Mucosa of gallbladder (tissue), 1 donor: ENCODE measurements at places on chromosomes 16 and 17. TPM values are rescaled to one million over a fixed set of nuclear protein-coding genes. Genes with fewer than 3 reads are reported as not detected.

CNGB1 gene
- 0.29 TPM for total RNA-seq

EFCAB5 gene
- total RNA-seq: not detected

PYDC1 gene
- not detected for total RNA-seq

HDAC5 gene
- total RNA-seq: 87.4 TPM

NPIPB13 gene
- 12.5 TPM for total RNA-seq

PRRT2 gene
- total RNA-seq: 20.8 TPM

CBX2 gene
- 1.2 TPM for total RNA-seq

SOX9 gene
- total RNA-seq: 67.0 TPM

AOC3 gene
- 125 TPM for total RNA-seq

PRDM7 gene
- total RNA-seq: not detected

CD300E gene
- 0.35 TPM for total RNA-seq

IQCK gene
- 23.7 TPM for total RNA-seq

UBALD1 gene
- total RNA-seq: 49.1 TPM

AIPL1 gene
- not detected for total RNA-seq

KCNH6 gene
- total RNA-seq: not detected

SDR42E1 gene
- total RNA-seq: 10.5 TPM

NXPH3 gene
- 2.9 TPM for total RNA-seq

TBC1D3 gene
- not detected for total RNA-seq

KRTAP16-1 gene
- not detected for total RNA-seq

ITGAD gene
- total RNA-seq: 0.09 TPM

SGCA gene
- 23.5 TPM for total RNA-seq

SDR42E2 gene
- total RNA-seq: 0.26 TPM

TMEM94 gene
- total RNA-seq: 106 TPM

KRTAP2-3 gene
- total RNA-seq: not detected

CFAP119 gene
- total RNA-seq: 13.2 TPM

ZDHHC1 gene
- 23.2 TPM for total RNA-seq

ASPHD1 gene
- total RNA-seq: 94.5 TPM

UMOD gene
- 0.60 TPM for total RNA-seq

KRTAP2-4 gene
- total RNA-seq: not detected

MRPL45 gene
- 27.6 TPM for total RNA-seq

BAIAP3 gene
- 2.6 TPM for total RNA-seq

GGT6 gene
- 21.3 TPM for total RNA-seq

TBC1D3C gene
- not detected for total RNA-seq

CACNB1 gene
- total RNA-seq: 6.4 TPM

NPIPA7 gene
- total RNA-seq: 7.5 TPM

ZPBP2 gene
- total RNA-seq: not detected

PLXDC1 gene
- 21.2 TPM for total RNA-seq

GAST gene
- total RNA-seq: not detected

PDK2 gene
- 64.7 TPM for total RNA-seq

TMEM114 gene
- total RNA-seq: not detected

WSB1 gene
- 177 TPM for total RNA-seq

C16orf46 gene
- 1.2 TPM for total RNA-seq

SCNN1G gene
- total RNA-seq: 0.09 TPM

ABCA8 gene
- total RNA-seq: 19.2 TPM

UTS2R gene
- not detected for total RNA-seq

TMEM238L gene
- 7.5 TPM for total RNA-seq

STH gene
- not detected for total RNA-seq

SLC2A4 gene
- total RNA-seq: 7.6 TPM

ACSF2 gene
- total RNA-seq: 67.5 TPM

TNK1 gene
- 11.7 TPM for total RNA-seq

ZP2 gene
- total RNA-seq: 0.09 TPM

CAPNS2 gene
- 0.55 TPM for total RNA-seq

KRTAP1-5 gene
- total RNA-seq: not detected

CCL5 gene
- 14.9 TPM for total RNA-seq

FBXL20 gene
- 31.8 TPM for total RNA-seq

NOG gene
- 0.20 TPM for total RNA-seq
